GM20000 (cell line): ENCODE measurements at places on chromosomes 7 and 10.

GRCh38 chr7:156650042-156650441, 9.5 kb downstream of the RNF32 start:
- DNase-seq = peak; percentile 52

- no peak for DNase-seq
These were observed 24.9 kb upstream of the OR9A4 start for GRCh38 chr7:141891336-141891735.

DNA sequence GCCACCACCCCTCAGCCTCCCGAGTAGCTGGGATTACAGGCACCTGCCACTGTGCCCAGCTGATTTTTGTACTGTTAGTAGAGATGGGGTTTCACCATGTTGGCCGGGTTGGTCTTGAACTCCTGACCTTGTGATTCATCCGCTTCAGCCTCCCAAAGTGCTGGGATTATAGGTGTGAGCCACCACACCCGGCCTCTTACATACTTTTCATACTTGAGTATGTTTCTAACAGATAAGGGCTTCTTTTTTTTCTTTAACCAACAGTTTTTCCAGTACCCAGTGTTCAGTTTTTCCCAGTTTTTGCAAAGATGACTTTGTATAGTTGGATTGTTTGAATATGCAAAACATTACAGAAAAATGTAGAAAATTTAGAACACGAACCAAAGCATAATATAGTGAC, 7.7 kb downstream of the EIF4H start:
- no peak for DNase-seq

DNA sequence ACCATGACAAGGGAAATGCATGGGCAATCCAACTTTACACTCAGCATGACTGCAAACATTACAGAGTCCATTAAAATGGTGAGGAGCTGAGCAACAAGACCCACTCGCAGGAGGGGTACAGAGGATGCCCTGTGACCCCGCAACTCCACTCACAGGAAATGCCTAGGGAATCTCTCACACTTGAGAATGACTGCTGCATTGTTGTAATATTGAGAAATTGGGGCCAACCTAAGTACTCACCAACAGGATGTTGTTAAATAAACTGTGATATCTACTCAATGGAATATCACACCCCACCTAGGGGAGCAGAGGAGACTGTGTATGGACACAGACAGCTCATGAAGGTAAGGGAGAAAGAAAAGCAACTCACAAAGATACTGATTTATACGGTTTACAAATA, 53.4 kb upstream of the CAMK2B start:
- DNase-seq = no peak

DNA sequence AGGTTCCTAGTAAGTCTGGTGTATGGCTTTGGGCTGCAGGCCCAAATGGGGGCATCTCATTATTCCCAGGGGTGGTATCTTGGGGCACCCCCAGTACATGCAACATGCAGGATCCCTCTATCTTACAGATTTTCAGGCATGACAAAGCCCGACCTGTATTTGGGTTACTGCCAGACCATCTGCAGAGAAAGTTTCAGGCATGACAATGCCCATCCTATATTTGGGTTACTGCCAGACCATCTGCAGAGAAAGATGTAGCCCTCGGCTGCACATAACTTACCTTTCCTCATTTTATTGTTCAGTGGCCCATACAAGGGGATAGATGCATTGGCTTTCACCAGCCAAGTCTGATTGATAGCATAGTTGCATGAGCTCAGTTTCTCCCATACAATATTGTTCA, 112.2 kb upstream of the RAB18 start:
- no peak for DNase-seq

- no peak for DNase-seq
These were observed 186.5 kb upstream of the SEMA3E start for GRCh38 chr7:83835424-83835823.

- no peak for DNase-seq
These were observed 53.6 kb downstream of the PARD3 start for GRCh38 chr10:34761453-34761852.

- no peak for DNase-seq
These were observed 238.5 kb upstream of the GALNT17 start for GRCh38 chr7:70893422-70893821.

DNA sequence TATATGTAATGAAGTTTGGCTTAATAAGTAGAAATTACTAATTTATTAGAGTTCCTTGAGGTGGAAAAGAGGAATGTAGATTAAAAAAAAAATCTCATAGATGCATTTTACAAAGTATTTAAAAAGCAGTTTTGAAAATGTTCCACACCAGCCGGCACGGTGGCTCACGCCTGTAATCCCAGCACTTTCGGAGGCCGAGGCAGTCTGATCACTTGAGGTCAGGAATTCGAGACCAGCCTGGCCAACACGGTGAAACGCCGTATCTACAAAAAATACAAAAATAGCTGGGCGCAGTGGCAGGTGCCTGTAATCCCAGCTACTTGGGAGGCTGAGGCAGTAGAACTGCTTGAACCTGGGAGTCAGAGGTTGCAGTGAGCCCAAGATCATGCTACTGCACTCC, 3.2 kb upstream of the CHRM2 start:
- no peak for DNase-seq

DNA sequence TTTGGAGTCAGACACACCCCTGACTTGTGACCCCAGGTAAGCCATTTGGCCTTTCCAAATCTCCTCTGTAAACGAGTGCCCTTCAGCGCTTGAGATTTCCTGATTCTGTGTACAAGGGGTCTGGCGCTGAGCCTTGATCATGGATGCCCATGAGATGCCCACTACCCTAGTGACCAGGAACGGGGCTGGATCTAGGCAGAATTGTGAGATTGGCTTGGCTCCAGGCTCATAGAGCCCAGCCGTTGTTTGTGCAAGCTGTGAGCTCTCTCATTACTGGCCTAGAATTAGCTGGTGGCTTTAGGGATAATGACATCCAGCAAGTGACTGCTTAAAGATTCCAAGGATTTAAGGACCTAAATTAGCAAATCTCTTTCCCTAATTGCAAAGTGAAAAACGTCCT, 84.9 kb downstream of the CAMK1D start:
- no peak for DNase-seq

DNA sequence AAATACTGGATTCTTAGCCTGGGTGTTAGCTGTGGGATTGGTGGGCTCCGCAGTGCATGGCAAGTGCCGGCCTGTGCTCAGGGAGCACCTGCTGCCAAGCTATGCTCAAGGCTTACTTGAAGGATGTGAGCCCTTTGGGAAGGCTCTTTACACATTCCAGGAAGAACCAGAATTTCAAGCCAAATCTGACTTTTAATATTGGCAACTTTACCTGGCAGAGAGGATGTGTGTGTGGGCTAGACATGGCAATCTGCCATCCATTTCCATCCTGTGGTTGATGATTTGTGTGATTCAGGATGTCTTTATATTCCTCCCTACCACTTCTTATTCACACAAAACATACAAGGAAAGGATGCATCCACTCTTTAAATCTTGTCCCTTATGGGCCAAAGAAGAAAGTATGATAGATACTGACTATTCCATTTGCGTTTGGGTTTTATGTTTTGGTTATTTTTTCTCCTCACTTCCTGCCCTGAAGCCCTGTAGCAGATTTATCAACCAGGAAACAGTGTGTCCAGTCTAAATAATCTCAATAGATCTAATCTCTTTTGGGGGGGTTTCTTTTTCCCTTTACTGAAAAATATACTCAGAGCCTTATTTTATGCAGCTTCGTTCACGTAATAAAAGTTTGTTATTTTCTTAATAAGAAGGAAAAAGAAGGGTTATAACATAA, 247.1 kb downstream of the COBL start:
- DNase-seq = no peak

GRCh38 chr7:151884312-151885201, 7.6 kb upstream of the PRKAG2 start:
- DNase-seq = no peak

DNA sequence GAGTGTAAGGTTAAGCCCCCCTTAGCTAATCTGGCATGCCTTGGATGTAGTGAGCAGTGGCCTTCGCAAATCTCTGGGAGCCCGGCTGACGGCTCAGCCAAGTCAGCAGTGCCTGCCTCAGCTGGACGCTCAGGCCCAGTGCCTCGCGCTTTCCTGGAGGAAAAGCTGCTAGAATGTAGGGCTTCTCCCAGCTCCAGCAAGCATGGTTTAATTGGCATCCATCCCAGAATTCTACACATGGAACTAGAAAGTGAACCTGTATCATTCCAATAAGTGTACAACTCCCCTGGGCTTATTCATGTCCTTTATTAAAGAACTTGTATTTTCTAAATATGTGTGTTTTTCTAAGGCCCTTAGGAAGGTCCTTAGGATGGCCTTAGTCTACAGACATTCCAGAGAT, 287.8 kb upstream of the SHH start:
- no peak for DNase-seq

DNA sequence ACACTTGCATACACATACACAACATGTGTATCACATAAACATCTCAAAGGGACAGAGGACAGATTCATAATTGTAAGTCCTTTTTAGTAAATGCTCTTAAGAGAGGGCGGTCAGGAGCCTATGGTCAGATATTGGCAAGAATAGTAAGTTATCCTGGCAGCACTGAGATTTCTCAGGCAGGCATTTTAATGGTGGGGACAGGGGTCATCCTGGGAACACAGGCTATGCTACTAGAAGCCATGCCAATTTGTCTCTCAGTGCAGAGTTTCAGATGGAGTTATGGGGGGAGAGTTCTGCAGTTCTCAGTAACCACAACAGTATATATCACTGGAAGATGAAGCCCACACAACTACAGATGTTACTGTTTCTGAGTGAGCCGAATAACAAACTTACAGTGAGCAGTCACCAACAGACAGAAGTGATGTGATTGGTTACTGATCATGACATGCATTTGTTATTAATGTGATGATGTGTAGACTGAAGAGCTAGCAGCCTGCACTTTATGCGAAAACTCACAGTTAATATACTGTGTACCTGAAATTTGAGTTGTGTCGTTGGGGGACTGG, 16.4 kb downstream of the ZNF487 start:
- DNase-seq = peak; percentile 67

DNA sequence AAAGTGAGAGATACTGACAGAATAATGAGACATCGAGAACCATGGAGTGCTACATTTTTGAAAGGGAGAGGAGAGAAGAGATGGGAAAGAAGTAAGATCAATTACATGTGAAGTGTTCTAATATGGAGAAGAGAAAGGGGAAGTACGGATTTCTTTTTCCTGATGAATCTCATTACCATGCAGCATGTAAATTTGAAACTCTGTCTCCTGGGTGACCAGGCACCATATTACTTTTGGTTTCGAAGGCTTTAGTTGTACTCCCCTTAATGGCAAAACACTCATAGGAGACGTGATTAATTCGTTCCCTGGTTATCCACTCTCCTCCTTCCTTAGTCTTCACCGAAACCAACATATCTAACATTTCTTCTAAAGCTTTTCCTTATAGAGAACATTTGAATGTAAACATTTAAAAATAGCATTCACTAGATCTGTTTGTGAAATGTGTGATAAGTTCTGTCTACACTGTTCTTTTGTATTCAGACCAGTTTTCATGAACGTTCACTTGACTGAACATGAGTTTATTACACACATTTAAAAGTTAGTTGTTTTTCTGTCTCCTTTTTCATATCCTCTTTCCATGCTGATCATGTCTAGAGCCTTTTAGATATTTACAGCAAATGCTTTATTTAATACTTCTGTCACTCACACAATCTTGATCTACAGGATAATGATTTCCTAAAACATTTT, 80.2 kb upstream of the MSRB2 start:
- peak; percentile 37 for DNase-seq

DNA sequence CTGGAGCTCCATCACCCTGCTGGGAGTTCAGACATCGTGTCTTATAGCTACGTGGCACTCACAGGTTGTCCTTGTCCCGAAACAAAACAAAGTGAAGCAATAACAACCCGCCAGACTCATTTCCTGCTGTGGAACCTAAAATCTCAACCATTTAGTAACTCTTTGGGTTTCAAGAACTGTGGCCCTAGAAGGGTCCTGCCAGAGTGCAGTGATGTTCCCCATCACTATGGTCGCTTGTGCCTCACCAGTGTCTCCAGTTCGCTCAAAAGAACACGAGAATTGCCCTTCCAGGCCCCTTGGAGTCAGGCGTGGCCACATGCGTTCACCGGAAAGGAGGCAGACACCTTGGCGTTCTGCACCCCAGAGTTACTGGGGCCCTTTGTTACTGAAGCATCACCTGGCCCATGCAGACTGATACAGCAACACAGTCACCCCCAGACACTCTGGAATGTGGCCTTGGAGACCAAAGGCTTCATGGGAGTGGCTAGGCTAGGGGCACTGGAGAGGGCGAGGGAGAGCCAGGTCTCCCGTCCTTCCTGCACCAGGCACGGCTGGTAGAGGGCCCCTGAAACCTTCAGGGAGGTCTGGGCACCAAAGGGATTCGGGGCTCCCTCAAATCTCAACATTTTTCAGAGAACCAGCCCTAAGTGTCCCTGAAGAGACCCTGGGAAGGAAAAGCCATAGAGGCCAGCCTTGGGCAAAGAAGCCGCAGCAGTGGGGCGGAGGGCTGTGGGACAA, 908 bp downstream of the CRYGN start:
- no peak for DNase-seq

GRCh38 chr7:159093351-159093971, 51.2 kb downstream of the VIPR2 start:
- DNase-seq = no peak

- DNase-seq = peak; percentile 62
These were observed 13.2 kb downstream of the YKT6 start for GRCh38 chr7:44213877-44214388.

DNA sequence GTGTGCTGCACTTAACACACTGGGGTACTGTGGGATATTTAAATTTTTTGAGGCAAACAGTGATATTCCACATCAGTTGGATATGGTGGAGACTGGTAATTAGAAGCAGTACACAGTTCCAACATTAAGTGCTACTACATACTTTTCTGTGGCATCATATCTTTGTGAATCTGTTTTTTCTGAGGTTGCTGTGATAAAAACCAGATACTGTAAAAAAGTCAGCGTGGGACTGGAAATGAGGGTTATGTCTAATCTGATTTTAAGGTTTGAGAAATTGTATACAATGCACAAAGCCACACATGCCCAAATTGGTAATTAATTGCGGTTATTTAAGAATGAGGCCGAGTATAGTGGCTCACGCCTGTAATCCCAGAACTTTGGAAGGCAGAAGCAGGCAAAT, 41.2 kb downstream of the TBC1D12 start:
- no peak for DNase-seq

DNA sequence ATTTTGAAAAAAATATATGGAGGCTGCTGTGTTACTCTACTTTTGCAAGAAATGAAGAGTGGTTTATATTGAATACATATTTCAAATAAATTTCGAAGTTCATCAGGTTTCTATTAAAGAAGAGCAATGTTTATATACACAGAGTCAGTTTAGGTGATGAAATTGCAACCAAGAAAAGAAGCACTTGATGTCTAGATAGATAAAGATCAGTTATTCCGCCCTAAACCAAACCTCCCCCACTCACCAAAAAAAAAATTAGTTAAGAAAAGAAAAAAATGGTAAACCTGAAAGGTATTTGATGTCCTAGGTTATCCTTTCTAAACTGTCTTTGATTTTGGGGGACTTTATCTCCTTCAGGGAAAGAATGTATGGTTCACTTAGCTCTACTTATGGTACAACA, 111.8 kb downstream of the SKIDA1 start:
- no peak for DNase-seq
